Uterine smooth muscle cell (primary cell): ENCODE measurements at places on chromosomes 2 and 18. TPM values are rescaled to one million over a fixed set of nuclear protein-coding genes. Genes with fewer than 3 reads are reported as not detected.

CFLAR gene
- 74.3 and 100 TPM in 2 replicates for total RNA-seq

LIMS3 gene
- total RNA-seq = 13.9 and 14.7 TPM in 2 replicates

APCDD1 gene
- not detected in 2 replicates for total RNA-seq

IL36G gene
- total RNA-seq = not detected in 2 replicates

RGPD8 gene
- total RNA-seq = 7.1 and 9.5 TPM in 2 replicates

STARD6 gene
- total RNA-seq = not detected in 2 replicates

CCDC121 gene
- 1.7 and 2.0 TPM in 2 replicates for total RNA-seq

HNRNPA3 gene
- total RNA-seq = 42.7 and 56.3 TPM in 2 replicates

C2orf15 gene
- not detected in 2 replicates for total RNA-seq

TPO gene
- under 0.01 TPM in 1 of 2 replicates, not detected in the other for total RNA-seq

GPR75 gene
- total RNA-seq = 1.1 and 1.4 TPM in 2 replicates

ECEL1 gene
- total RNA-seq = not detected in 2 replicates

HTR2B gene
- total RNA-seq = 19.3 and 57.7 TPM in 2 replicates

PPP3R1 gene
- 31.0 and 33.9 TPM in 2 replicates for total RNA-seq

CCDC74A gene
- 11.9 and 12.4 TPM in 2 replicates for total RNA-seq

DNAJC27 gene
- 6.0 and 7.2 TPM in 2 replicates for total RNA-seq

ALPP gene
- not detected in 2 replicates for total RNA-seq

AKAIN1 gene
- not detected in 2 replicates for total RNA-seq

GREB1L gene
- 4.2 and 5.0 TPM in 2 replicates for total RNA-seq

SKA1 gene
- total RNA-seq = 9.9 and 24.3 TPM in 2 replicates

SLC4A5 gene
- total RNA-seq = 0.25 and 0.44 TPM in 2 replicates

PPP1R1C gene
- 0.25 and 2.2 TPM in 2 replicates for total RNA-seq

STRADB gene
- total RNA-seq = 56.7 and 57.8 TPM in 2 replicates

CEP68 gene
- 7.0 and 9.0 TPM in 2 replicates for total RNA-seq

ALLC gene
- 0.25 TPM in 1 of 2 replicates, not detected in the other for total RNA-seq

SLC19A3 gene
- total RNA-seq = under 0.01 TPM in 2 replicates

SERPINB4 gene
- not detected in 2 replicates for total RNA-seq

MAP3K19 gene
- total RNA-seq = not detected in 2 replicates

SPEG gene
- total RNA-seq = 38.8 and 60.6 TPM in 2 replicates

KYNU gene
- 9.1 and 16.6 TPM in 2 replicates for total RNA-seq

POU3F3 gene
- total RNA-seq = not detected in 2 replicates

EPC2 gene
- total RNA-seq = 23.5 and 23.7 TPM in 2 replicates

GALNT13 gene
- total RNA-seq = 0.87 and 2.2 TPM in 2 replicates

DNER gene
- total RNA-seq = 0.55 and 2.6 TPM in 2 replicates

HRH4 gene
- under 0.01 and 0.12 TPM in 2 replicates for total RNA-seq

POTEI gene
- not detected in 2 replicates for total RNA-seq

NFATC1 gene
- 1.7 and 2.1 TPM in 2 replicates for total RNA-seq

LRRTM4 gene
- total RNA-seq = not detected in 2 replicates

DES gene
- total RNA-seq = 284 and 858 TPM in 2 replicates

NDUFS1 gene
- 151 and 243 TPM in 2 replicates for total RNA-seq

ANKRD30B gene
- total RNA-seq = 0.12 and 0.55 TPM in 2 replicates

PTH2R gene
- total RNA-seq = 0.25 TPM in 1 of 2 replicates, not detected in the other

ABCG8 gene
- not detected in 2 replicates for total RNA-seq

NAT8 gene
- total RNA-seq = not detected in 2 replicates

ZBTB7C gene
- total RNA-seq = not detected in 2 replicates

LAMA1 gene
- total RNA-seq = 67.1 and 184 TPM in 2 replicates

STAT4 gene
- 0.25 and 0.55 TPM in 2 replicates for total RNA-seq

REG1A gene
- total RNA-seq = not detected in 2 replicates

CAPG gene
- total RNA-seq = 156 and 193 TPM in 2 replicates

UNC80 gene
- under 0.01 TPM in 1 of 2 replicates, not detected in the other for total RNA-seq

MYO3B gene
- total RNA-seq = under 0.01 TPM in 2 replicates

CCDC74B gene
- 7.5 and 9.8 TPM in 2 replicates for total RNA-seq

PLGLB2 gene
- 0.33 and 2.1 TPM in 2 replicates for total RNA-seq

GPBAR1 gene
- total RNA-seq = 0.12 TPM in 1 of 2 replicates, not detected in the other

SETBP1 gene
- total RNA-seq = 2.2 and 3.2 TPM in 2 replicates

COLEC11 gene
- under 0.01 TPM in 1 of 2 replicates, not detected in the other for total RNA-seq

TMEM178A gene
- total RNA-seq = 0.22 and 1.4 TPM in 2 replicates

ABCA12 gene
- under 0.01 TPM in 1 of 2 replicates, not detected in the other for total RNA-seq
